HuH-7.5 (cell line): ENCODE measurements at places on chromosomes 1 and 21.

- DNase-seq = no peak
Observed at GRCh38 chr1:95653618-95654017, 419.6 kb downstream of the RWDD3 start.

DNA sequence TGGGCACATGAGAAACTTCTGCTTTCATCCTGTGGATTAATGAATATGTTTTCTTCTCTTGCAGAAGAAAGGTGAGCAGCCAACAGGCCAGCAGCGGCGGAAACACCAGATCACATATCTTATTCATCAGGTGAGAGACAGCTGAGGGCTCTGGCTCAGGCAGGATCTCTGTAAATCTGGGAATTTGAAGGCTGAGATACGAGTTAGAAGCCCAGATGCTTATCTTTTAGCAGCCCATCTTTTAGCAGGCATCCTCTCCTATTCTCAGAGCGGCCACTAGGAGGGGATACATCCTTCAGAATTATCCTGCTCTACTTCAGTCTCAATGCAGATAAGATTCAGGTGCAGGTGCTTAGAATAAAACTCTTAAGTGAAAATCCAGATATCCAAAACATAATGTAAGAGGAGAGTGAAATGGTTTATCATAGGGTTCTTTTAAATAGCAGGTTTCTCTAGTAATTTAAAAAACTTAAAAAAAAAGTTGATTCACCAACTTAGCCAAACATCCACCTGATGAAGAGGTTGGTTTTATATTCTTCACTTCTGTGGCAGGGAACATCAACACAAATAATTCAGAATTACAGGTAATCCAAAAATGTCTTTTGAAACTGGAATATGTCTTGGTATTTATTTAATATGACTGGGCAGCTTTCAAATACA, 19.3 kb downstream of the SH2D2A start:
- peak; percentile 51 for DNase-seq

GRCh38 chr1:38231941-38232340, 185.3 kb upstream of the POU3F1 start:
- DNase-seq = no peak

GRCh38 chr1:204414016-204414415, 2.4 kb upstream of the PPP1R15B start:
- no peak for DNase-seq

GRCh38 chr1:92346866-92347640, 48.2 kb downstream of the RPAP2 start:
- DNase-seq = no peak

GRCh38 chr1:7705048-7705907, 65.8 kb upstream of the VAMP3 start:
- no peak for DNase-seq

GRCh38 chr1:201456499-201457309, 12.3 kb downstream of the PHLDA3 start:
- DNase-seq = no peak

- DNase-seq = no peak
Observed at GRCh38 chr1:42469727-42470126, 6.6 kb downstream of the CCDC30 start.

DNA sequence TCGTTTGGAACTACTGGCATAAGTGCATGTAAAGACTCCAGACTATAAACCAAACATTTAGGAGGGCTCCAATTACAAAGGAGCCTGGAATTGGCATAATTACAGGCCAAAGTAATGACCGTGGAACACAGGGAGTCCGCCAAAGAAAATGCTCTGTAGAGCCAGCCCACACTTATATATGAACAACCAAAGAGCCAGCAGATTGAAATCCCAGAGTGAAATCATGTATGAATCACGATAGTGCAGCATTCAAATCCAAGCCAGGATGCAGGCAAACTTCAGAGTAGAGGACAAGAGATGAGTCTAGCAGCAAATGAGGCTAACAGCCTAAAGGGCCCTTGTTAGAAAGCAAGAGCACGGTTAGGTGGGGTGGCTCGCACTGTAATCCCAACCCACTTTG, 13.1 kb downstream of the VPS26C start:
- no peak for DNase-seq

GRCh38 chr1:30151826-30152225, 571.6 kb downstream of the MATN1 start:
- DNase-seq = no peak

DNA sequence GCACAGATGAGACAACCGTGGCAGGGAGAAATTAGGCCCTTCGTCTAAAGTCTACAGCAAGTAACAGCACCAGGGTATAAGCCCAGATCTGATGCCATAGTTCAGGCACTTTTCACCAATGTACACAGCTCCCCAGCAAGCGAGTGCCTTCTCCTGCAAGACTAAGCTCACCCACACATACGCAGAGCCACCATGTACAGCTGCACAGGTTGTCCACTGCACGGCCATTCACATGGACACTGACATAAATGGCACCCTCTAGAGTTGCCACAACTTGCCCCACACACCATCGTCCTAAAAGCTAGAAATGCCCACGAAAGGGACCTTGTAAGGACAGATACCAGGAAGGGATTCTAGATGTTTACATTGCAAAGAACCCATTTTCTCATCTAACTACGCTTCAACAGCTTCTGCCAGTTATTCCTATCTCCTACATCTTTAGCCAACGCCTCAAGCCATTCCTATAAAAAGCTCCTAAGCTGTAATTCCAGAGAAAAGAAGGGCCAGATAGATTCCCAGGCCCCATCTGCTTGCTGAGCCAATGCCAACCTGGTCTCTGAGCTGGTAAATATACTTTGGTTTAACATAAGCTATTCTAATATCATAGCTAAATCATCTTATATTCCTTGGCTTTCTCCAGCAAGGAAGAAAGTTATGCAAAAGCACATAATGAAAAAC, 174.0 kb upstream of the KAZN start:
- DNase-seq = no peak

GRCh38 chr1:201104141-201104540, 8.1 kb downstream of the CACNA1S start:
- no peak for DNase-seq

GRCh38 chr1:60101516-60101915, 27.9 kb upstream of the C1orf87 start:
- no peak for DNase-seq

DNA sequence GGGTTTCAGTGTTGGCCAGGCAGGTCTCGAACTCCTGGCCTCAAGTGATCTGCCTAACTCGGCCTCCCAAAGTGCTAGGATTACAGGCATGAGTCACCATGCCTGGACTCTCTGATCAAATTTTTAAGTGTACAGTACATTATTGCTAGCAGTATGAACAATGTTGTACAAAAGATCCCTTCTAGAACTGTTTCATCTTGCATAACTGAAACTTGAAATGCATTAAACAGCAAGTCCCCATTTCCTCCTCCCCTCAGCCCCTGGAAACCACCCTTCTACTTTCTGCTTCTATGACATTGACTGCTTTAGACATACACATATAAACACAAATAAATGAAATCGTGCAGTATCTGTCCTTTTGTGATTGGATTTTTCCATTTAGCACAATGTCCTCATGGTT, 463.4 kb downstream of the PTPRC start:
- no peak for DNase-seq

- DNase-seq = no peak
Observed at GRCh38 chr1:65195495-65196417, 47.8 kb downstream of the AK4 start.

DNA sequence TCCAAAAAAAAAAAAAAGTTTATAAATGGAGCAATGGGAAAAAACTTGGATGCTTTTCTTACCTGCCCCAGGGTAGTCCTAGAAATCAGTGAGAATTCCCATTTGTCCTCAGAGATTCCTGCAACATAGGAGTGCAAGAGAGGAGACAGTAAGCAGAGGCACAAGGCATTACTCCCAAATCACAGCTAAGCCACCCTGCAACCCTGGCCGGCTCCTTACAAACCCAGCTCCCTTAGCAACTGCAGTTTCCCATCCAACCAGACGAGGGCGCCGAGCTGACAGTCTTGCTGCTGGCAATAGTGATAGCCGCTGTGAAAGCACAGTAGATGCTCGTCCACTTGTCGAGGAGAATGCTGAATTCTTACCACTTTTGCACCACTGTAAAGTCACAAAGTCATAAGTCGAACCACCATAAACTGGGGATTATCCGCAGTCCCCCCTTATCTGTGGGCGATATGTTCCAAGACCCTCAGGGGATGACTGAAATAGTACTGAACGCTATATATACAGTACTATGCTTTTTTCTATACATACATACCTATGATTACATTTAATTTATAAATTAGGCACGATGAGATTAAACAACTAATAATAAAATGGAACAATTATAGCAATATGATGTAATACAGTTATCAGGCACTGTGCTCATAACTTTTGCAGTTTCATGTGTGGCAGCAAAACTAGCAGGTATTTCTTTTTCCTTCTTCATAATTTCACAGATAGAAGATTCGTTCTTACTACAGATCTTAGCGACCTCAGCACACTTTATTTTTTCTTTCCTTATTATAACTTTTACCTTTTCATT, 6.0 kb upstream of the PITHD1 start:
- peak; percentile 47 for DNase-seq

DNA sequence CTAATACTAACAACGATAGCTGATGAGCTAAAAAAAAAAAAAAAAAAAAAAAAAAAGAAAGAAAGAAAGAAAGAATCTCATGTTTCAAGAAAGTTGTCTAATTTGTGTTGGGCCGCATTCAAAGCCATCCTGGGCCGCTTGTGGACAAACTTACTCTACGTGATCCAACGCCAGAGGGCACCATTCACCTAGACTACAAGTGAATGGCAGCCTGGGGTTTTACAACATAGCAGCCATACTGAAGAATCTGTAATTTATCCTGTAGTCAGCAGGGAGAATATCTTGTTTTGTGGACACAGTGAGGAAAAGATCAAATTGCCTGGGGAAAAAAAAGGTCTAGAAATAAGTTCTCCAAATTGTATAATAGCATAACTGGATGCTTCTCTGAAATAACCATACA, 47.0 kb downstream of the CYP2J2 start:
- DNase-seq = peak; percentile 19

- no peak for DNase-seq
Observed at GRCh38 chr1:198253668-198254067, 96.9 kb downstream of the NEK7 start.
